Effector memory CD4-positive, alpha-beta T cell (primary cell): ENCODE measurements at places on chromosomes 3 and 15.
A peak's percentile ranks its signal among the peaks of the same experiment; 100 is the strongest.

DNA sequence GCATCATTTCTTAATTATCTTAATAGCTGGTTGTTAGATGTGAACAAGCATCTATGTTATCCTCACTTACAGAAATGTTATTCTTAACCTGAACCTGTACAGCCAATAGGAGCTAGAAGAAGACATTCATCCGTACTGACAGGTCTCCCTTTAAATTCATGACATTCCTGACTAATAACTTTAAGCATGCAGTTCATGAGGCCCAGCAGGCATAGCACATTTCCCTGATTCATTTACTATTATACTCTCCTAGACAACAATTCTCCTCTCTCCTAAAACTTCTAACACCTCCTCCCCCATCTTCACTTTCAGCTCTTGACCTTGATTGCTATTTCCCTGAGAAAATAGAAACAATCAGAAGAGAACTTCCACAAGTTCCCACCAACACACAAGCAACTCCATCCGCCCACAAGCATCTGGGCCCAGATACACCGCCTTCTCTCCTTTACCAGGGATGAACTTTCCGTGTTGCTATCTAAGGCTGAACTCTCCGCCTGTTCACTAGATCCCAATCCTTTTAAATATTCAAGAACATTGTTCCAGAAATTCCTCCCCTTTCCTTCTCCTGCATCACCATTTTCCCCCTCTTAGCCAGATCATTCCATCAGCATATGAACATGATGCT, 62.9 kb upstream of the SPRED1 start:
- H3K36me3 ChIP-seq = no peaks in the 10 kb centered on the region
- no peak overlapping the region for H3K4me3 ChIP-seq
- no peaks in the 10 kb centered on the region for H3K27me3 ChIP-seq
- H3K27ac ChIP-seq = no peak overlapping the region
- no peak for DNase-seq

DNA sequence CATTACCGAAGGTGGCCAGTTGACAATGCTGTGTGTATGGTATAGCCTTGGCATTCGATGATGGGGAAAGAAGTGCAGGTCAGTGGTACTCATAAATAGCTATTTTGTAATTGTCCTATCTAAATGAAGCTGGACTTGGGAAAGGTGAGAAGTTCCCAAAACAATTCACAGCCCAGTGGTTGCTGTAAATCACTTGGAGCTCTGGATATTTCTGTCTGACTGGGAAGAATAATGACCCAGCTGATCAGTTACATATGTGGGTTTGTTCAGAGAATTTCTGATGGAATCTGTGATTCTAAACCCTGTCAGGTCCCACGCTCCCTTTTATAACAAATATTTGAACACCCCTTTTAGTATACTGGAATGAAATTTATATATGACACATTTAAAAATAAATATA, 133.9 kb upstream of the PFN2 start:
- no peak overlapping the region for H3K27ac ChIP-seq
- H3K27me3 ChIP-seq = no peaks in the 10 kb centered on the region
- H3K4me1 ChIP-seq = no peaks in the 10 kb centered on the region
- H3K4me3 ChIP-seq = no peak overlapping the region
- no peaks in the 10 kb centered on the region for H3K36me3 ChIP-seq

GRCh38 chr3:148999806-149000205, 8.5 kb downstream of the GYG1 start:
- no peaks in the 10 kb centered on the region for H3K4me1 ChIP-seq
- H3K36me3 ChIP-seq = peaks cover 7% of the 10 kb centered on the region
- no peak overlapping the region for H3K27ac ChIP-seq
- DNase-seq = no peak
- no peak overlapping the region for H3K4me3 ChIP-seq
- no peaks in the 10 kb centered on the region for H3K27me3 ChIP-seq

DNA sequence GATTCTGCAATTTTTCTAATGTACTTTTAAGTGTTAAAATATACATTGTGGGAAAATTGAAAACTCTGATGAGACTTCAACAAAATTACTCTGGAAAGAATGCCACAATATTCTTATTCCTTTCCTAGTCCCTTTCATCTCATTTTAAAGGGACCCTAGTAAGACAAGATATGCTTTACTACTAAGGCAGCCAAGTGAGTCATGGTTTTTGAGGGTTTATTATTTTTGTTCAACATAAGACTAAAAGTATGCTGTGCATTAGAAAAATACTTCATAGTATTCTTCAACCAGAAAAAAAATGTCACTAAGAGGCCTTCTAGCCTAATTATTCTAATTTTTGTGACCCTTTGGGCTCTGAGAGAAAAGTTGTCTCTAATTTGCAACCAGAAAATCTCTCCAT, 7.4 kb downstream of the IL12A start:
- H3K27ac ChIP-seq = no peak overlapping the region
- no peaks in the 10 kb centered on the region for H3K4me1 ChIP-seq
- no peak for DNase-seq
- no peak overlapping the region for H3K4me3 ChIP-seq
- no peaks in the 10 kb centered on the region for H3K36me3 ChIP-seq
- H3K27me3 ChIP-seq = no peaks in the 10 kb centered on the region

GRCh38 chr3:188534633-188535032, 380.7 kb downstream of the LPP start:
- H3K36me3 ChIP-seq = no peaks in the 10 kb centered on the region
- no peak overlapping the region for H3K27ac ChIP-seq
- DNase-seq = no peak
- no peaks in the 10 kb centered on the region for H3K27me3 ChIP-seq
- no peak overlapping the region for H3K4me3 ChIP-seq

DNA sequence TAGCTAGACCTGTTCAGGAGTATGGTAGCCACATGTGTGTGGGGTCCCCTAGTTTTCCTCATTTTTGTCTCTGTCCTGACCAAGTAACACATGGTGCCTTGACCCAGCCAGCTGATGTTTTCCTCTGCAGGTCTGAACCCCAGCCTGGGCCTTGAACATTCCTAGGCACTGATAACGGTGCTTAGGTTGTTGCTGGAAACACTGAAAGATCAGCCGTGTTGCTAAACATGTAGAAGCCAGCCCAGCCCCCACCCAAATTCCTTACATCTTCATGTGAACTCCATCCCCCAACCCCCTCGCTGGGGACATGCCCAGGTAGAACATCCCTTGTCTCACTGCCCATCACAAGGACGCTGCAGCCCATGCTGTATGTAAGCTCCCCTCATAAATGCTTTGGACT, 18.7 kb downstream of the RTP3 start:
- H3K4me1 ChIP-seq = no peaks in the 10 kb centered on the region
- H3K27me3 ChIP-seq = no peaks in the 10 kb centered on the region
- DNase-seq = no peak
- H3K27ac ChIP-seq = no peak overlapping the region
- no peak overlapping the region for H3K4me3 ChIP-seq
- no peaks in the 10 kb centered on the region for H3K36me3 ChIP-seq

- peaks cover 12% of the 10 kb centered on the region for H3K4me1 ChIP-seq
- no peak for DNase-seq
Measured at GRCh38 chr3:141239511-141240281, 8.1 kb downstream of the PXYLP1 start.

GRCh38 chr15:33492434-33493052, 181.8 kb downstream of the RYR3 start:
- no peak for DNase-seq
- no peaks in the 10 kb centered on the region for H3K4me1 ChIP-seq
- H3K36me3 ChIP-seq = no peaks in the 10 kb centered on the region
- H3K4me3 ChIP-seq = no peak overlapping the region
- H3K27ac ChIP-seq = no peak overlapping the region

DNA sequence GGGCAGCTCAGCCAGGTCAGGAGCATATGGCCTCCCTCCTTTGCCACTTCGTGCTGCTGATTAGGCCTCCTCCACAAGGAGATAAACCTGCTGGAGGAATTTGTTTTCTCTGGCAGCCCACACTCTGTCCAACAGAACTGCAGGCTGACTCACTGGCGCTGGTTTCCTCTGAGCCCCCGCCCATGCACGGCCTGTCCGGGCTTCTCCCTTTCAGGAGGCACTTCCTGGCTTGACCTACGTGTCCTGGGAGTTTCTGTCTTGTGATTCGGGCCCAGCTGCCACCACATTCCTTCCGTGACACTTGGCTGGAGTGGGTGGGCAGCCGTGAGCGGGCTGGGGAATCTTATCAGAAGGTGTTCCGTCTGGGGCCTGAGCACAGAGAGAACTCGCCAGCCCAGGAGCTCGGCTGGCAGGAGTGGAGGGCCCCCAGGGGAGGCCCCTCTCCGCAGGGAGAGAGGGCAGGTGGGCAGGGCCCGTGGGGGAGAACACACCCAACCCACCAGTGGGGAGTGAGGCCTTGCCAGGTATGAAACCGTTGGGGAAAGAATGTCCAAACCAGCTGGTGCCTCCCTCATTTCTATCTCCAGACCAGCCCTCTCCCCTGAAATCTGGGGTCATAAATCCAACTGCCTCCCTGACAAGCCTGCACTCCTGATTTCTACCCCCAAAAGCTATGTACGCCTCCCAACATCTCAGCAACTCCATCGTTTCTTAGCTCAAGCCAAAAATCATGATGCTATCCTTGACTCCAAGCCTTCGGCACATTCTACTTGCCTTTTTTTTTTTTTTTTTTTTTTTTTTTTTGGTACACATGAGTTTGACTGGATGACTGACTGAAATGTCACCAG, 110.6 kb upstream of the MEF2A start:
- no peak overlapping the region for H3K4me3 ChIP-seq
- no peaks in the 10 kb centered on the region for H3K36me3 ChIP-seq
- H3K4me1 ChIP-seq = peaks cover 4% of the 10 kb centered on the region
- no peak for DNase-seq
- no peaks in the 10 kb centered on the region for H3K27me3 ChIP-seq

DNA sequence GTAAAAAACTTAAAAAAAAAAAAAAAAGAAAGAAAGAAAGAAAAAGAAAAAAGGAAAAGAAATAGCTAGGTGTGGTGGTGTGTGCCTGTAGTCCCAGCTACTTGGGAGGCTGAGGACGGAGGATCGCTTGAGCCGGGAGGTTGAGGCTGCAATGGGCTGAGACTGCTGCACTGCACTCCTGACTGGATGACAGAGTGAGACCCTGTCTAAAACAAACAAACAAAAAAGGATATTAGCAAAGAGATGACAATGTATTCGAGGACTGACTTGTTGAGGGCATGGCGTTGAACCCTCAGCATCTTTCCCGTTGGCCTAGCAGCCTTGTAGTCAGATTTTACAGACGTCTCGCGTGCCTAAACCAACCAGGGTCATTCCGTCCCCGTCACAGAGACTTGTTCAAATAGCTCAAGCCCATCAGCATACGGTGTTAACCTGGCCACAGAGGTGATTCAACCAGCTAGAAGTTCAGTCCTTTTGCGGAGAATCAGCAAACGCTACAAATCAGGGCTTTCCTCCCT, 528 bp upstream of the NIT2 start:
- peaks cover 11% of the 10 kb centered on the region for H3K4me1 ChIP-seq
- H3K4me3 ChIP-seq = peak overlapping the region; percentile 64
- DNase-seq = no peak
- H3K27me3 ChIP-seq = no peaks in the 10 kb centered on the region

- H3K36me3 ChIP-seq = no peaks in the 10 kb centered on the region
- no peak for DNase-seq
- H3K27ac ChIP-seq = no peak overlapping the region
- H3K27me3 ChIP-seq = no peaks in the 10 kb centered on the region
Measured at GRCh38 chr15:83565553-83566159, 88.3 kb upstream of the ADAMTSL3 start.
